HT-29 (cell line): ENCODE measurements at places on chromosomes 12 and 14.

DNA sequence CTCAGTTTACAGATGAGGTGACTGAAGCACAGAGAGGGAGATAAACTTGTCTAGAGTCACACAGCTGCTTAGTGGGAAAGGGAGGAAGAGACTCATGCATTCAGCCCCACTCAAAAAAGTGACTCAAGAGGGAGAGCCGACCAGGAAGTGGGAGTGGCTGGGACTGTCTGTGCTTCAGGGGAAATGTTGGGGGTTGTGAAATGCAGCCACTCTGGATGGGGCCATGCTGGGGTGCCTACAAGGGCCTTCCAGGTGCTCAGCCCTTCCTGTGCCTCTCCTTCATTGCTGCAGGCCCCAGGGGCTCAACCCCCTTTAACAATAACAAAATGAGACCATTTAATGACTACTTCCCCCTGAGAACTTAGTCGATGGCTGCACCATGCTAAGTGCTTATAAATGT is 41.8 kb downstream of the CACNA1C start:
- no peak for DNase-seq

GRCh38 chr14:35078082-35078481 is 32.0 kb downstream of the FAM177A1 start:
- DNase-seq = no peak

GRCh38 chr12:124994437-124994975 is 1.1 kb downstream of the BRI3BP start:
- peak; percentile 50 for DNase-seq

DNA sequence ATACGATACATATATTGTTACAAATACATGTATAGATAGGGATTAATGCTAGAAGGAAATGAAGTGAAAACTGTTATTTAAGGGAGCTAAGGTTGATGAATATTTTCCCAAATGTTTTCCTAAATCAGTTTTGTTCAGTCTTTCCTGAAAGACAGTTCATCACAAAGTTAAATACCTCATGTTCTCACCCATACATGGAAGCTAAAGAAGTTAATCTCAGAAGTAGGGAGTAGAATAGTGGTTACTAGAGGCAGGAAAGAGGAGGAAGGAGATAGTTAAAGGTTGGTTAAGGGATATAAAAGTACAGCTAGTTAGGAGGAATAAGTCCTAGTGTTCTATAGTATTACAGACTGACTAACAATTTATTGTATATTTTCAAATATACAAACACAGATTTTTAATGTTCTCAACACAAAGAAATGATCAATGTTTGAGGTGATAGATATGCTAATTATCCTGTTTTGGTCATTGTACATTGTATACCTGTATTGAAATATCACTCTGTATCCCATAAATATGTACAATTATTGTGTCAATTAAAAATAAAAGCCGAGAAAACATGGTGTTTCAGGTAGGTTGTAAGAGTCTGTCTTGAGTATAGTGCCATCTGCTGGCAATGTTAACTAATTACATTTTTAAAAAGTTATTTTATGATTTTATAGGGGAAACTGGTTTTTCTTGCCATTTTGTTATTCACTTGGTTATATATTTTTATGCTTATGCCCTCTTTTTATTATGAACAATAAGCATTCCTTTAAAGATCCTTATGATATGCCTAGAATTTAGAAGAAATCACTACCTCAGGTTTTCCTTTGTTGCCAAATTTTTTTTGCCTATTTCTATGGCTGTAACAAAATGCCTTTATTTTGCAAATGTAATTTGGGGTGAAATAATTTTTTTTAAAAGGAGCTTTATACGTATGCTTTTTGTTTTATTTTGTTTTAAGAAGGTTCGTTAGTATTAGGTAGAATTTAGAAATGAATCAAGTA is 26.9 kb downstream of the ZDHHC17 start:
- DNase-seq = peak; percentile 39

DNA sequence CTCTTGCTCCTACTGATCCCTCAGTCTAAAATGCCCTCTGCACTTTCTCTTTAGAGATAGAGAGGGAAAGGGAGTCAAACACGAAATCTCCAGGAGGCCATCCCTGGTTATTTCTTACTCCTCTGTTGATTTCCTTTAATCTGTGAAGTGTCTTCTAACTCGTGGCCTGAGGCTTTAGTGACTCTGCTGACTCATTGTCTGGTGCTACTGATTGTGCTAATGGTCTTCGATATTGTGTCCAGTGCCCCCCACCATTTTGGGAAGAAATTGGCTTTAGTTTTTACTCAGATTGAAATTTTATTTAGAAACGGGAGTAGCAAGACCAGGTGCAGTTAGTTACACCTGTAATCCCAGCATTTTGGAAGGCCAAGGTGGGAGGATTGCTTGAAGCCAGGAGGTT is 839 bp downstream of the CLEC9A start:
- no peak for DNase-seq

DNA sequence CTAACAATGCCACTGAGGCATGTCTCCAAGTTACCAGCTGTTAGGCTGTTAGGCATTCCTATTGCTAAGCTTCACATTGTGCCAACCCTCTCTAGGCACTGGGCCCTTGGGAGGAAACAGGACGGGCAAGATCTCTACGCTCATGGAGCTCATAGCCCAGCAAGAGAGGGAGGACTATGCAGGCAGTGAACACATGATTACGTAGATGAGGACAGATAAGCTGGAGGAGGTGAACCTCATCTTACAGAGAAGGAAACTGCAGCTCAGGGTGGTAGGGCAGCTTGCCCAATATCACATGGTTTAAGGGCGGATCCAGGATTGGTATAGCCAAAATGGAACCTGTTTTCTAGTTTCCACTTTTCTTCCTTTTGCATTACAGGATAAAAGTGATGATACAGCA is 7.8 kb downstream of the UBE3B start:
- DNase-seq = no peak

DNA sequence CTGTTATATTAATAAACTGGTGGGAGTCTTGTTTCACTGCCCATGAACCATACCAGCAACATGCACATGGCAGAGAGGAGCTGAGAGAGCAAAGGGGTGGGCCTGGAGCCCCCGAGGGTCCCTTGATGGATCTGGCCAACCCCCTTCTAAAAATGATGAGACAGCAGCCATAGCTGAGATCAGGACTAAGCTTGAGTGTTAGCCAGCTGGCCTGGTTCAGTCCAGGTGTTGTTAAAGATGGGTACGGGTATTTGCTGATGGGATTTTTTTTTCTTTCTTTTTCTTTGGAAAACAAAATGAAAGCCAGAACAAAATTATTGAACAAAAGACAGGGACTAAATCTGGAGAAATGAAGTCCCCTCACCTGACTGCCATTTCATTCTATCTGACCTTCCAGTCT is 16.0 kb downstream of the PCBP2 start:
- DNase-seq = no peak

DNA sequence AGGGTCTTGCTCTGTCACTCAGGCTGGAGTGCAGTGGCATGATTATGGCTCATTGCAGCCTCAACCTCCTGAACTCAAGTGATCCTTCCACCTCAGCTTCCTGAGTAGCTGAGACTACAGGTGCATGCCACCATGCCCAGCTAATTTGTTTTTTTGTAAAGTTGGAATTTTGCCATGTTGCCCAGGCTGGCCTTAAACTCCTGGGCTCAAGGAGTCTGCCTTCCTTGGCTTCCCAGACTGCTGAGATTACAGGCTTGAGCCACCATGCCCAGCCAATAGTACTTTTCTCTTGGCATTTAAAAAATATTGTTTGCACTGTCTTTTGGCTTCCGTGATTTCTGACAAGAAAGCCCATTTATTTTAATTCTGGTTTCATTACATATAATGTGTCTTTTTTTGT is 61.3 kb downstream of the DIP2B start:
- no peak for DNase-seq

DNA sequence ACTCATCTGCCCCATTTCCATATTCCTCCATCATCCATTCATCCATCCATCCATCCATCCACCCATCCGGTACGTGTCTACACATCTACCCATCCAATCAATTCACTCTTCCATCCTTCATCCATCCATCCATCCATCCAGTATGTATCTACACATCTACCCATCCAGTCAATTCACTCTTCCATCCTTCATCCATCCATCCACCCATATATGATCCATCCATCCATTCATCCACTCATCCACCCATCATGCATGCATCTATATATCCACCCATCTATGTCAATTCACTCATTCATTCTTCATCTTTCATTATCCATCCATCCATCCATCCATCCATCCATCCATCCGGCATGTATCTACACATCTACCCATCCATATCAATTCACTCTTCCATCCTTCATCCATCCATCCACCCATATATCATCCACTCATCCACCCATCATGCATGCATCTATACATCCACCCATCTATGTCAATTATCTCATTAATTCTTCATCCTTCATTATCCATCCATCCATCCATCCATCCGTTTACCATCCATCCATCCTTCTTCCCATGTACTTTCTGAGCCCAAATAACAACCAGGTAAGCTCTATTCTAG is 108.6 kb upstream of the NOS1 start:
- no peak for DNase-seq

DNA sequence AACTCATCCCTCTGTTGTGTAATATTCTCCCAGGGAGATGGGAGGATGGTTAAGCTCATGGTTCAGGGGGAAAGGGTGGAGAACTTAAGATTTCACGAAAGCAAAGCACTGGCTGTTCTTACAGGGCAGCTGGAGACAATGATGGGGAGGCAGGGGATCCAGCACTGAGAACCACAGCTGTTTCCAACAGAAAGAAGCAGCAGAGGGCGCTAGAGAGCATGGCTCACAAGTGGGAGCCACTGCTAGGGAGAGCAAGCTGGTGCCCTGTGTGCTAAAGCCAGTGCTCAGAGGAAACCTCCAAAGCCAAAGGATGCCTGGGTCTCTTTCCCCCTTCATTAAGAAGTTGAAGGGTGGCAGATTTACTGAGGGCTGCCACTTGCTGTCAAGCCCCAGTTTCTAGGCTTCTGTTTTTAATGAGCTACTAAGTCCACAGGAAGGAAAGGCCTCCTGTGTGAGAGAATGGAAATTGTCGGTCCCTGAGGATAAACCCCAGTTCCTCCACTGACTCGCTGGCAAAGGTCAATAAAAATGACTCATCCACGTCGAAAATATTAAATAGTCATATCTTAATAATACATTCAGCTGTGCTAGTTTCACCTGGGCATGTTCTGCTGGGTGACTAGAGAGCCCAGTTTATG is 199.7 kb downstream of the ANO2 start:
- peak; percentile 80 for DNase-seq

- DNase-seq = no peak
Measured at GRCh38 chr12:28378736-28379135, 188.5 kb downstream of the CCDC91 start.

GRCh38 chr12:50620109-50620977 is 115.6 kb downstream of the DIP2B start:
- DNase-seq = no peak

DNA sequence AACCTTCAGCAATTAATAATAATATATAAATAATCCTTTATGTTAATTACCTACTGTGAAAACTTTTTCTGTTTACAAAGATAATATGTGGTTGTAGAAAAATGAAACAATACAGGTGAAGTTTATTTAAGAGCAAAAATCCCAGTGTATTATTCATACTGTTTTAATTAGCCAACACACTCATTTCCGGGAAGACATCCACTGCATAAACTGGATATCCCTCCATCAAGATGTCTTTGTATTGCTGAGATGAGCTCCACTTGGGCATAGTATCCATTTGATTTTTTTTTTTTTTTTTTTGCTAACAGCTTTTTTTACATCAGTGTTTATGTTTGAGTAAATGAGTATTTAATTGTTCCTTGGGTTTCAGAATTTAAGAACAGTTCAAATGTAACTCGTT is 13.7 kb upstream of the DERA start:
- DNase-seq = no peak

GRCh38 chr14:93304771-93305170 is 28.1 kb downstream of the BTBD7 start:
- no peak for DNase-seq

GRCh38 chr14:71959055-71959454 is 26.8 kb downstream of the RGS6 start:
- no peak for DNase-seq

GRCh38 chr12:14773685-14774073 is 29.6 kb downstream of the WBP11 start:
- DNase-seq = no peak

GRCh38 chr12:115820656-115821055 is 456.8 kb downstream of the MED13L start:
- DNase-seq = no peak

- DNase-seq = peak; percentile 26
Measured at GRCh38 chr12:47207829-47208248, 128.1 kb upstream of the AMIGO2 start.

DNA sequence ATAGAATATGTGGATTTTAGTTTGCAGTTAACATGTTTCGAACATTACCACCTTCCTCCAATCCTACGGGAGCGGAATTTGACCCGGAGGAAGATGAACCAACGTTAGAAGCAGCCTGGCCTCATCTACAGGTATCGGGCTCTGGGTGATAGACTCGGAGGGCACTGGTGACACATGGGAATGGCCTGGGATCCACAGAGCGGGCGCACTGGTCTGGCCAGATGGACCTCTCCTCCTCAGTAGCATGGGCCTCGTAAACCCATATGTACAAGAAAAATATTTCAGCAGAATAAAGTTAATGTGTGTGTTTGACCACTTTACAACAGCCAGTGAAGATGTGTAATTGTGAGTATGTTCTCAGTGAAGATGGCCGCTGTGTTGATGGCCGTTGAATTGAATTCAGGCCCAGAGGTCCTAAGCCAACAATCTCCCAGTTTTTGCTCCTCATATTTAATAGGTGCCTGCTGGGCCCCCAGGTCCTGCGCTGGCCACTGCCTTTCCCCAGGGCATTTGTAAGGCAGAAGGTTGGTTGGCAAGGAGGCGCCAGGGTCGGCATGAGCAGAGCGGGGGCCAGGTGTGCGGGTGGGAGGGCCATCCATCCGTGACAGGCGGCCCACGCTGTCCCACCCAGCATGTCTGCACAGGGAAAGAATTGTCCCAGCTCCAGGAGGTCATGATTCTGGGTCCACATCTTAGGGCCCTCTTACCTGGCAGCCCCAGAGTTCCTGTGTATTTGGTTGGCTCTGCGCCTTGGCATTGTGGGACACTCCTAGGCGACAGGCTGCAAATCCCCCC is 82.0 kb upstream of the DYNC1H1 start:
- DNase-seq = no peak

GRCh38 chr12:117031843-117032592 is 67.2 kb downstream of the TESC start:
- DNase-seq = no peak

- no peak for DNase-seq
Measured at GRCh38 chr14:99323603-99324185, 51.7 kb upstream of the BCL11B start.

- DNase-seq = no peak
Measured at GRCh38 chr14:57889245-57889644, 23.4 kb upstream of the SLC35F4 start.

GRCh38 chr12:7130701-7131501 is 730 bp downstream of the CLSTN3 start:
- peak; percentile 22 for DNase-seq
